ENCODE measurements at places on chromosomes 5 and 9. TPM values are rescaled to one million over a fixed set of nuclear protein-coding genes. Genes with fewer than 3 reads are reported as not detected.

GRCh38 chr9:90423661-90424193 is 218.9 kb downstream of the DIRAS2 start:
- H3K27me3 ChIP-seq = peaks cover 4% of the 10 kb centered on the region
- DNase-seq = no peak
- H3K27ac ChIP-seq = no peak overlapping the region
- no peak overlapping the region for H3K4me3 ChIP-seq
- no peaks in the 10 kb centered on the region for H3K36me3 ChIP-seq
- H3K4me1 ChIP-seq = no peaks in the 10 kb centered on the region

- no peak overlapping the region for H3K4me3 ChIP-seq
- peaks cover 8% of the 10 kb centered on the region for H3K4me1 ChIP-seq
- H3K36me3 ChIP-seq = no peaks in the 10 kb centered on the region
- DNase-seq = no peak
- H3K27me3 ChIP-seq = no peaks in the 10 kb centered on the region
These were observed 270.6 kb downstream of the MLLT3 start for GRCh38 chr9:20351715-20352114.

GPSM1 gene
- total RNA-seq = 0.59 TPM

OR1Q1 gene
- total RNA-seq = not detected

PPP3R2 gene
- not detected for total RNA-seq
